Activated naive CD8-positive, alpha-beta T cell treated with anti-CD3 and anti-CD28 coated beads, Interleukin-2, amount 10 ng/mL, durations not matched to agents 7 days and 5 days (primary cell): ENCODE measurements at places on chromosomes 3 and 15.

- DNase-seq = no peak
Measured at GRCh38 chr3:195609229-195609628, 25.5 kb upstream of the APOD start.

DNA sequence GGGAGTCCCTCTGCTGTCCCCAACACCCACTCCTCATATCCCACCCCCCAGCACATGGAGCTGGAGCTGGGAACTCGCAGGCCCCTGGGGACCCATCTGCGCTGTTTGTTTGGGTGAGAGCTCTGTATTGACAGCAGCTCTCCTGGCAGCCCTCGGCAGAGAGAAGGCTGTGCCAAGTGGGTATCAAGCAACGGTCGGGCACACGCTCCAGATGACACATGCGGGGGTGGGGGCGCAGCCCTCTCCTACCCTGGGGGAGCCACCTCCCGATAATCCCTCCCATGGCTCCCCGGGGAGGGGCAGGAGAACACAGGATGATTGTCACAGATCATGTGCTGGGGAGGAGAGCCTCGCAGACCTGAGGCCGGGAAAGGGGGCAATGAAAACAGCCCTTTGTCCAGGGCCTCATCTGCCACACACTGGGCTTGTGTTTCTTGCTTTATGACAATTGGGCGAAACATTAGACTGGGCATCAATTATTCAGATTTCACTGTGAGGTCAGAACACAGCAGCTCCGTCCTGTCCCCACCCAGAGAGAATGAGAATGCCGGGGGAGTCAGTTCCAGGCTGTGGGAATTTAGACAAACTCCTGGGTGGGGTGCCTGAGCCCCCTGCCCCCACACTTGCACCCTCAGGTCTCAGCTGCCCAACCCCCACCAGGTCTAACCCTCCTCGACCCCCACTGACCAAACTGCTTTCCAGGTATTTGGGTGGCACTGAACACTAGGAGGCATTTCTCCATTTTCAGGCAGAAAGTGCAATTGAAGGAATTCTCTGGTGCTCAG lies 46.4 kb upstream of the KLF13 start:
- no peak for DNase-seq

- no peak for DNase-seq
Measured at GRCh38 chr15:78291698-78292097, 7.7 kb downstream of the SKIC8 start.

GRCh38 chr15:50906954-50907600 lies 1.4 kb upstream of the AP4E1 start:
- DNase-seq = peak; percentile 68

- no peak for DNase-seq
Measured at GRCh38 chr3:75171630-75172230, 492.4 kb upstream of the FRG2C start.

GRCh38 chr3:41338276-41338675 lies 139.0 kb downstream of the CTNNB1 start:
- DNase-seq = no peak
